CD4-positive, alpha-beta memory T cell (primary cell): ENCODE measurements at places on chromosomes 12 and 14. TPM values are rescaled to one million over a fixed set of nuclear protein-coding genes. Genes with fewer than 3 reads are reported as not detected.

NYNRIN gene
- total RNA-seq = 0.32 TPM

NINJ2 gene
- total RNA-seq = 4.5 TPM

DNA sequence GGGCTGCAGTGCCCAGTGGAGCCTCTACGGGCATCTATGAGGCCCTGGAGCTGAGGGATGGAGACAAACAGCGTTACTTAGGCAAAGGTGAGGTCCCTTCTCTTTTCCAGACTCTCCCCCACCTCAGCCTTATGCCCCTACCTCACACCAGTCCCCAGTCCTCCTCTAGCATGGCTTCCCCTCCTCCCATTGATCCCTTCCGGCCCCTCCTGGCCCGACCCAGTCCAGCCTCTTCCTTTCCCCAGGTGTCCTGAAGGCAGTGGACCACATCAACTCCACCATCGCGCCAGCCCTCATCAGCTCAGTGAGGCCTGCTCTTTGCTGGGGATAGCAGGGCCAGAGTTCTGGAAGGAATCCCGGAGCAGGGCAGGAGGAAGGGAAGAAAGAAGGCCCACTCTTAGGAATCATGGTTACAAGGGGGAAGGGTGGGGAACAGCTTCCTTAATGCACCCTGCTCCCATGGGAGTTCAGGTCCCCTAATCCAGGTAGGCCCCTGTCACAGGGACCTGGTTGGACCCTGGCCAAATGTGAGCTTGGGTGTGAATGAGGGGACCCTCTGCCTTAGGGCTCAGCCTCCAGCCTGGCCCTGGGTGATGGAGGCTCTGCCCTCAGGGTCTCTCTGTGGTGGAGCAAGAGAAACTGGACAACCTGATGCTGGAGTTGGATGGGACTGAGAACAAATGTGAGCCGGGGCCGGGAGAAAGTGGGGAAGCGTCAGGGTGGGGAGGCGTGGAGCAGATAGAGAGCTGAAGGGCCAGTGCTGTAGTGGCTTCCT is 2.2 kb downstream of the ENO2 start:
- H3K27me3 ChIP-seq = no peaks in the 10 kb centered on the region
- peaks cover 29% of the 10 kb centered on the region for H3K4me1 ChIP-seq
- no peak overlapping the region for H3K4me3 ChIP-seq
- H3K36me3 ChIP-seq = peaks cover 17% of the 10 kb centered on the region
- no peak overlapping the region for H3K27ac ChIP-seq
- no peak for DNase-seq

- H3K27ac ChIP-seq = peak overlapping the region; percentile 98
- DNase-seq = no peak
- H3K4me3 ChIP-seq = no peak overlapping the region
- H3K36me3 ChIP-seq = no peaks in the 10 kb centered on the region
- peaks cover 97% of the 10 kb centered on the region for H3K4me1 ChIP-seq
- H3K27me3 ChIP-seq = no peaks in the 10 kb centered on the region
Observed at GRCh38 chr12:111428728-111429175, 23.0 kb downstream of the SH2B3 start.

DNA sequence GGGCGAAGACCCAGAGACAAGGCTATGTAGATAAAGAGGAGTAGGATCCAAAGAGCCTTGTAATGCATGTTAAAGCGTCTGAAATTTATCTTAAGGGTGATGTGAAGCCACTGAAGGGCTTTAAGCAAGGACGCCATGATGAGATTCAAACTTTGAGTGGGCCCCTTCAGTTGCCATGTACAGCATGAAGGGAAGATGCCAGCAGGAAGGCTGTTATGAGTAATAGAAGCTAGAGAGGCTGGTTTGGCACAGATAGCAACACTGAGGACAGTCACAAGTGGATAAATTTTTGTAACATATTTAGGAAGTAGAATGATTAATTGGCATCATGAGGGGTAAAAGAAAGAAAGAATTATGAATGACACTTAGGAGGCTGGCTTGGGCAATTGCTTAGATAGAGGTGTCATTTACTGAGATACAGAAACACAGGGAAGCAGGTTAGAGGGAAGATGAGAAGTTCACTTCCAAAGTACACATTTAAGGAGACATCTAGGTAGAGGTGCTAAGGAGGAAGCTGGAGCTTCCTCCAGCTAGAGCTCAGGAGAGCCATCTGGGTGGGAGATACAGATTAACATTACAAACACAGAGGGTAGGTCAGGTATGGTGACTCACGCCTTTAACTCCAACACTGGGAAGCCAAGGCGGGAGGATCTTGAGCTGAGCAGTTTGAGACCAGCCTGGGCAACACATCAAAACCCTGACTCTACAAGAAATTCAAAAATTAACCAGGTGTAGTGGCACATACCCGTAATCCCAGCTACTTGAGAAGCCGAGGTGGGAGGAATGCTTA is 13.7 kb downstream of the ATG2B start:
- no peaks in the 10 kb centered on the region for H3K4me1 ChIP-seq
- H3K36me3 ChIP-seq = no peaks in the 10 kb centered on the region
- no peak overlapping the region for H3K4me3 ChIP-seq

GRCh38 chr12:42639556-42639955 is 50.0 kb upstream of the PRICKLE1 start:
- no peak overlapping the region for H3K27ac ChIP-seq
- H3K27me3 ChIP-seq = no peaks in the 10 kb centered on the region
- H3K4me1 ChIP-seq = no peaks in the 10 kb centered on the region
- DNase-seq = no peak
- no peak overlapping the region for H3K4me3 ChIP-seq
- H3K36me3 ChIP-seq = no peaks in the 10 kb centered on the region
